ENCODE measurements at places on chromosomes 11 and 22.

DNA sequence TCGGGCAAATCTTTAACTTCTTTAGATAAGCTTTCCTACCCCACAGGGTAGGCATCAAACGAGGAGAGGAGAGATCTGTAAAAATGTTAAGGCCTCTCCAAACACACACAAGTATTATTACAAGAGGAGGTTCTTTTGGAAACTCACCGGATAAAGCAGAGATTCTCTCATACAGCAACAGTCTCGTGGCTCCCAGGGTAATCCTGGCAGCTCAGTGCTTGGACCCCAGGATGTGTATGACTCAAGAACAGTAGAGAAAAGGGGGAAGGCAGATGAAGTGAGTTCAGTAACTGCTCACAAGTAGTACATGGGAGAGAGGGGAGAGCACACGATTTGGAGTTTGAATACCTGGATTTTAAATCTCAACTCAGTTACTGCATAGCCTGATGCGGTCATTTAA is 120.9 kb downstream of the FEZ1 start:
- DNase-seq, result no peak

- DNase-seq, result no peak
These were observed 4.4 kb downstream of the EXPH5 start for GRCh38 chr11:108589136-108589535.

DNA sequence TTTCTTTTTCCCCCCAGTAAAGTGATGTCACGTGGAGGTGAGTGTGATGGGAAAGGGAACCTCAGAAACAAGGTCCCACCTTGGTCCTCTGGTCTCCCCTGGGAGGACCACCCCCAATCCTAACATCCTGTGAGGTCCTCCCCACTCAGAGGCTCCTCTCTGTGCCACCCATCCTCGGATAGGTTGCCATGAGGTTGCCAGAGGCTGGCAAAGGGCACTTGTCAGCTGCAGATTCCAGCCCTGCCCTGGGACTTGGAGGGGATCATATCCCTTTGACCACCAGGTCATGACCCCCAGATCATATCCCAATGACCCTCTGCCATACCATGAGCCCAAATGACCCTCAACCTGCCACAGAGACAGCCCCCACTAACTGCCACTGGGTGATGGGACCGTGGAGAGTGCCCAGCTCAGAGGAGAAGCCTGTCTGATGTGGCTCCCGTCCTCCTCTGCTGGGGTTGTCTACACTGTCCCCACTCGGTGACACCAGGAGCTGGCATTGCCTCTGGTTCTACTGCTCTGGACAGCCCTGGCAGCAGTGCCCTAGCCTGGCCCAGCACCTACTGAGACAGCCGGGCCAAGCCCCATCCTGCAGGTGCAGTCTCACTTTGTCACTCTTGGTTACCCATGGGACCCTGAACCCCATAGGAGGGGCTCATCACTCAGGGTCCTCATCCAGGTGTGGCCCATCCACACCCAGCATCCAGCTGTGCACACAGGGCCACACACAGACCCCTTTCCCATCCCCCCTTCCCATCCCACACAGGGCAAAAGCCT is 90.2 kb upstream of the KCNQ1OT1 start:
- DNase-seq, result no peak

DNA sequence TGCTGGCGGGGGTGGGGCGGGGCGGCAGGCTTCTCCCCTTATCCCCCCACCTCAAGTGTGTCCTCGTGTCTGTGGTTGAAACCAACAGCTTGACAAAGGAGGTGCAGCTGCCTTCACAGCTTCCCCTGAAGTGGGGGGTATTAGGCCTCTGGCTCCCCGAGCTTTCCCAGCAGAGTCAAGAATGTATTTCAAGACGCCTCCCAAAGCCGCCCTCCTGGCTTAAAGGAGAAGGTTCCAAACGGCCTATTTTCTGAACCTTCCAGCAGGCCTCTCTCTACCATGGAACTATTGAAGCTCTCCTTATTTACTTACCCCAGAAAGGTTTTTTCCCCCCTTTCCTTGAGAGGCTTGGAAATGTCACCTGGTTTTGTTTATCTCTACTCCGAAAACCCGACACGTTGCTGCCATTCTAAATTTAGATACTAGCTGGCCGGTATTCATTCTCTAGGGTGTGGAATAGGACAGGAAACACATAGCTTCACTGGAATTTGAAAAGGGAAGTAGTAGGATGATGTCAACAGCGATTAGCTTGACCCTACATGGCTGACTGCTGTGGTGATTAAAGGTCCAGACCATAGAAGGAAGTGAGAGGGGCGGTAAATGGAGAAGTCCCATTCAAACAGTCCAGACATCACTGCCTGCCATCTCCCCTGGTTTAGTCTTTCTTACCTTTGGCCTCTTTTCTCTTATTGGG is 671 bp upstream of the PICALM start:
- DNase-seq, result peak; percentile 44

- no peak for DNase-seq
These were observed 74.9 kb downstream of the PACSIN2 start for GRCh38 chr22:42939941-42940653.

Data from left renal pelvis (tissue), 4 donors.